ENCODE measurements at places on chromosomes 12 and 14.

DNA sequence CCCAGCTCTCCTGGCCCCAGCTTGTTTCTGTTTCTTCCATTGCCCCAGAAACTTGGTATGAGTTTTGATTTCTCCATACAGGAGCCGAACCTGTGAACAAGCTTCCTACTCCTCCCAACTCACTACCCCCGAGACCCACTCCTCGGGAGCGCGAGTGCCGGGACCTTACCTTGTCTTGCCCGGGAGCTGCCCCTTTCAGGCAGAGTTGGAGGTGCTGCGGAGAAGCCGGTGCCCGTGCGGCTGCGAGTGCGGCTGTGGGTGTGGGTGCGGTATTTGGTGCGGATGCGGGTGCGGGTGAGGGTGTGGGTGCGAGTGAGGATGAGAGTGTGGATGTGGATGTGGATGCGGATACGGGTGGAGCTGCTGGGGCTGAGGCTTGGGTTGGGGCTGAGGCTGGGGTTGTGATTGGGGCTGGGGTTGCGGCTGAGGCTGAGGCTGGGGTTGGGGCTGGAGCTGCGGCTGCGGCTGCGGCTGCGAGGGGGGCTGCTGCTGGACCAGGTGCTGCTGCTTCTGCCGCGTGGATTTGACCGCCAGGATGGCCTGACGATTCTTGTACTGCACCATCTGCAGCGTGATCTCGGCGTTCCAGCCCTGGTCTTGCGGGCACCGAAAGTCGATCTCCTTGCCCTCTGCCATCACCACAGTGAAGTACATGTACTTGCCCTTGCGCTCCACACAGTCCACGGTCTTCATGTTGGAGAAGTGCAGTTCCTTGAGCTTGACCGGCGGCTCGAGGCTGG, 1.1 kb downstream of the PHLDA1 start:
- DNase-seq, result no peak

DNA sequence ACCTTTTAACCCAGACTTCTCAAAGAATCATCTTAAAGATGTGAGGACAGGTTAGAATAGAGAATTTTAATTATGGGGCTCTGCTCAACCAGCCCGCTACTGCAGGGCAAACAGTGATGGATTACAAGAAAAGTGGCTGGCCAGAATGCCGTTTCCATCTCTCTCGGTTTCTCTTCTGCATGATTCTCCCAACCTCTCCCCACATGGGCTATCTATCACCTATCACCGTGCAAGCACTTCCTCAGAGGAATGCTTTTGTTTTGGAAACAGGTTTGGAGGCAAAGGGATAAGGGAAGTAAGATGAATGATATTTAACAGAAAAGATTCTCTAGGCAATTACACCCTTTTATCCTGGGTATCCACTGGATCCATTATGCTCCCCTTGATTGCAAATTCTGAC, 37.4 kb upstream of the PHC1 start:
- DNase-seq, result no peak

GRCh38 chr12:15477761-15478160, 155.5 kb downstream of the PTPRO start:
- DNase-seq, result no peak

GRCh38 chr12:14961466-14962152, at the start of gene ARHGDIB:
Gene ARHGDIB (minus strand): TSS chr12:14961601. CDS start chr12:14950712, 10,889 bp downstream.
- DNase-seq, result peak; percentile 72

DNA sequence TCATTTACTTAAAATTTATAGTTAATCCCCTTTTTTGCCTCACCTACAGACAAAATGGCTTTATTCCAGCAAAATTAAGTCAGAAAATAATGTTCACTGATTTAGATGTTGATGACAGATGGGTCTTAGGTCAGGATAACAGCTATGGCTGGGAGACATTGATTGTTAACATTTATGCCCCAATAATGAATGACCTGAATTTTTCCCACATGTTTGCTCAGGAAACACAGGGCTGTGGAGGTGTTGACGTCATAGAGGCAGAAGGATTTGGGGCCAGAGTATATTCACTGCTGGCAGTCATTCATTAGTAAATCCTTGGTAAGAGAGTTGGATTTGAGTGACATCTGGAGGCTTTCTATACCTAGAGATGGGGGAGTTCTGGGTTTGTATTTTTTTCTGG, 121.3 kb downstream of the PDE3A start:
- DNase-seq, result no peak

DNA sequence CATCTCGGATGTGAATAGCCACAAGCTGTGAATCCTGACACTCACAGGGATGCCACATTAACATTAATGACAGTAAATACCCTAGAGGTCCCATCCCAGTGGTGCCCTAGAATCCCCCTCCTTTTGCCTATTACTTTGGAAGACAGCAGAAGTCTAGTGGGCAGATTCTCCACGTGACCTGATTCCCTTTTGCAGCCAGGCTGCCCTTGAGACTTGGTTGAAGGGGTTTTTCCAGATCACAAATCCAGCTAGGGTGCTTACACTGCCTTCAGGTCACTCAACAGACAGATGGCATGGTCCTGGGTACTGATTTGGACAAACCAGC, 8.7 kb downstream of the HDAC7 start:
- DNase-seq, result no peak
